Left forelimb (tissue), 1 donor: ENCODE measurements at places on chromosomes 2 and 18.

DNA sequence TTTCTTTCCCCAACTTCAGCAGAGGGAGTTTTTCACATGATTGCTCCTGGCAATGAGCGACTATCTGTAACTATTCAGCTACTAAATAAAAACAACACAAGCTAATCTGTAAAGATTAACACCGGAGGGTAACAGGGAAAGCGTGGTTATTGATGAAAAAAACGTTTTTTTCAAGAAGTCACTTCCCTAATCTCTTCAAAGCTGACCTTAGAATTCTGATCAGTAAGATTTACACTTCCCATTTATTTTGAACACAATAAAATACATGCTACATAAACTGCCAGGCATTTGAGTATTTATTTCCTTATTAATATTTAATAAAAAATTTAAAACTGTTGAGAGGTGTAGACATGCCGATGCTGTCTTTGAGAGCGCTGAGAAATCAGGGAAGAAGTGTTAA is 207.4 kb upstream of the HDAC4 start:
- no peak for DNase-seq

DNA sequence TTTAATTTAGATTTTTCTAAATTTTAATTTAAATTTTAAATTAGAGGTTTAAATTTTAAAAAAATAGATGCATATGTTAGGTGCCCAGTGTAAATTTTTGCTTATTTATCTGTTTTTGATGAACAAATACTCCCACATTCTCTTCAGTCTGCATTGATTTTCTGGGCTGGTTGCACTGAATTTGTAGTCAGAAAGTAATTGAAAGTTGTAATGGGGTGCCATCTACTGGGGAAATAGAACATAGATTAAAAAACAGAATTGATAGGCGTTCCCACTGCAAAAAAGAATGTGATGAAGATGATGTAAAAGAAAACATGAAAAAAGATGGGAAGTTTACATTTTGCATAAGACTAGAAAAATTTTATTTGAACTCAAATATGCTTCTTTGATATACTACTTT is 51.7 kb upstream of the CCDC85A start:
- DNase-seq, result no peak

GRCh38 chr2:150107816-150108215 is 379.7 kb downstream of the RND3 start:
- DNase-seq, result no peak

DNA sequence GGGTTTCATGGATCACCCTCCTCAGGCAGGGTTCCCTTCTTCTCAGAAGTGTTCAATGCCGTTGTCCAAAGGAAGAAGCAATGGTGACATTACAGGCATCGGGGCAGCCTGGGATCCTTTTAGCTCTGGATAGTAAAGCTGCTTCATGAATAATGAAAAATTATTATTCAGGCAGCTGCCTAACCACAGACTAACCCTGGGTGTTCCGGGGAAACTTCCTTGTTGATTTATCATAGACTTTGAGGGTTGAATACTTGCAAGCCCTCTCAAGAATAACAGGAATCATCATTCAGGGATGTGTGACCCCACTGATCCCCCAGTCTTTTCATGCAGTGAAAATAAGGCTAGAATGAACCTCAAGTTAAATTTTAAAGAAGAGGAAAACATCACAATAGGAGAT is 419.4 kb downstream of the MEIS1 start:
- DNase-seq, result no peak

DNA sequence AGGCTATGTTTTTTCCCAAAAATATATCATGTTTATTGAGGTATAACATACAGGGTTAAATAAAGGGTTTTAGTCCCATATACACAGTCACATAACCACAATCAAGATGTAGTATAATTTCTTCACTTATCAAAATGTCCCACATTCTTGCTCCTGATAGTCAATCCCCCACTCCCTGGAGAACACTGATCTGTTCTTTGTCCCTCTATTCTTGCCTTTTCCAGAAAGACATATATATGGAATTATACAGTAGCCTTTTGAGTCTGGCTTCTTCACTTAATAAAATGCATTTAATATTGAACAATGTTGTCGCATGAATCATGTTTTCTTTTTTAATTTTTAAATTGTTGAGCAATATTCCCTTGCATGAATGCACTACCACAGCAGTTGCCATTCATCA is 1059.7 kb downstream of the TSN start:
- no peak for DNase-seq

DNA sequence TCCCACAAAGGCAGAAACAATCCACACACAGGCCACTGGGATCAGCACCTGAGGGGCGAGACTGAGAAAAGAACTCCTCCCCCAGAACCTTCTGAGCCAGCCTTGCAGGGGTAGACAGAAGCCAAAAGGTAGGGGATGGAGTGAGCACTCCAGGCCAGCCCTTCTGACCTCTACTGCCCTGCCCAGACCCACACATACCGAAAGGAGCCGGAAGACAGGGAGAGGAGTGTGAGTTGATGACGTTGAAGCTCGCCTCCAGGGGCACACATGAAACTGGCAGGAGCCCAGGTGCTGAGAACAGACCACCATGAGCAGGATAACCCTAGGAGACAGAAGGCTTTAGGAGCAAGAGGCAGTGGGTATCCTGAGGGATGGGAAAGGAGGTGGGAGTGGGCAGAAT is 1.8 kb downstream of the SLC23A3 start:
- DNase-seq, result no peak

DNA sequence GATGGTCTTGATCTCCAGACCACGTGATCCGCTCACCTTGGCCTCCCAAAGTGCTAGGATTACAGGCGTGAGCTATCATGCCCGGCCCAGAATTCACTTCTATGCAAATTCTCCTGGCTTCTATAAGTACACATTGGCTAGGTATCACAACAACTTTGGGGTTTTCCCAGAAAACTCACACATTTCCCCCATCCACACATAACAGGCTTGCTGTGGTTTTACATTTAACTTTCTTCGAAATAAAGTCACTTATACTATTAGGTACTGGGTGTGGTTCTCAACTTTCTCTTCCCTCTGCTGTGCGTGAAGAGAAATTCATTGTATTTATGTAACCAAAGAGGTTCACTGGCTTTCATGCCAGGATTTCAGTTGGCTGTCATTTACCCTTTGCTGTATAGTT is 439.4 kb upstream of the CWC22 start:
- no peak for DNase-seq
